Activated CD8-positive, alpha-beta memory T cell treated with anti-CD3 and anti-CD28 coated beads, Interleukin-2, amount 50 U/mL, for 4 hours (primary cell): ENCODE measurements at places on chromosomes 3 and 15.

DNA sequence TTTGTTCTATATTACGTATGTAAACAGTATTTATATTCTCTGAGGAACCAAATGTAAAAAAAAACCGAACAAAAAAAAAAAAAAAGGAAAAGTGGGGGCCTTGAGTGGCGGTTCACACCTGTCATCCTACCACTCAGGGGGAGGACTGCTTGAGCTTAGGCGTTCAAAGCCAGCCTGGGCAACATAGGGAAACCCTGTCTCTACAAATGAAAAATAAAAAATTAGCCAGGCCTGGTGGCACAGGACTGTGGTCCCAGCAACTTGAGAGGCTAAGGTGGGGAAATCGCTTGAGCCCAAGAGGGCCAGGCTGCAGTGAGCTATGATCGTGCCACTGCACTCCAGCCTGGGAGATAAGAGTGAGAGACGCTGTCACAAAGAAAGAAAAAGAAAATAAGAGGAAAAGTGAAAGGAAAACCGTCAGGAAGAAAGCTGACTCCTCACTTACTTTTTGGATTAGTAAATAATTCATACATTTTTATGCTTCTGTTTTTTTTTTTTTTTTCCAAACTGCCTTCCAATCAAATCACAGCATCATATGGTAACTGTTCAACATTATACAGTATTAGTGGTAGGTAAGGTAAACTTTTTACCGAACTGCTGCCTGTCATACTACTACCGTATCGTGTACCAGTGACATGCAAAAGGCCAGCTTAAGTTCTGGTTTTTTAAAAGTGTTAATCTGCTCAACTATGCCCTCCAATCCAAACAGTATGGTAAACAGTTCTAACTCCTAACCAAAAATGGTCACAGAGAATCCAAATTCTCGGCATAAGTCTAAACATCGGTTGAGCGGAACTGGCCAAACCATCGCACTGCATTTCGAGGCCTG lies 1.2 kb downstream of the PHC3 start:
- no peak for DNase-seq

- no peak for DNase-seq
Observed at GRCh38 chr3:167160781-167161180, 219.3 kb downstream of the ZBBX start.

DNA sequence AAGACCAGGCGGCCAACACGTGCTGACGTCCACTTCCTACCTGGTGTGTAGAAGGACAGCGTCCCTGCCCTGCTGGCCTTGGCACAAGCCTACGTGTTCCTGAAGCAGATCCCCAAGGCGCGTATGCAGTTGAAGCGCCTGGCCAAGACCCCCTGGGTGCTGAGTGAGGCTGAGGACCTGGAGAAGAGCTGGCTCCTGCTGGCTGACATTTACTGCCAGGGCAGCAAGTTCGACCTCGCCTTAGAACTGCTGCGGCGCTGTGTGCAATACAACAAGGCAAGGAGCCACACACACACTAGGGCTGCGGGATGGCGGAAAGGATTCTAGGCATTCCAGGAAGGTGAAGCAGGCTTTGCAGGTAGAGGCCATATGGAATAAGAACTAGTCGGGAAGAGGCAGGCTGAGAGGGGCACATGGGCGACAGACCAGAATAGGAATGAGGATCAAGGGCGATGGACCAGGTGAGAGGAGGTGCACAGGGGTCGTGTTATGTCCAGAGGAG lies 15.9 kb downstream of the CSRNP1 start:
- no peak for DNase-seq

- DNase-seq, result no peak
Observed at GRCh38 chr15:39213385-39213840, 367.5 kb upstream of the THBS1 start.

GRCh38 chr3:88809993-88810392 lies 297.4 kb upstream of the EPHA3 start:
- no peak for DNase-seq

DNA sequence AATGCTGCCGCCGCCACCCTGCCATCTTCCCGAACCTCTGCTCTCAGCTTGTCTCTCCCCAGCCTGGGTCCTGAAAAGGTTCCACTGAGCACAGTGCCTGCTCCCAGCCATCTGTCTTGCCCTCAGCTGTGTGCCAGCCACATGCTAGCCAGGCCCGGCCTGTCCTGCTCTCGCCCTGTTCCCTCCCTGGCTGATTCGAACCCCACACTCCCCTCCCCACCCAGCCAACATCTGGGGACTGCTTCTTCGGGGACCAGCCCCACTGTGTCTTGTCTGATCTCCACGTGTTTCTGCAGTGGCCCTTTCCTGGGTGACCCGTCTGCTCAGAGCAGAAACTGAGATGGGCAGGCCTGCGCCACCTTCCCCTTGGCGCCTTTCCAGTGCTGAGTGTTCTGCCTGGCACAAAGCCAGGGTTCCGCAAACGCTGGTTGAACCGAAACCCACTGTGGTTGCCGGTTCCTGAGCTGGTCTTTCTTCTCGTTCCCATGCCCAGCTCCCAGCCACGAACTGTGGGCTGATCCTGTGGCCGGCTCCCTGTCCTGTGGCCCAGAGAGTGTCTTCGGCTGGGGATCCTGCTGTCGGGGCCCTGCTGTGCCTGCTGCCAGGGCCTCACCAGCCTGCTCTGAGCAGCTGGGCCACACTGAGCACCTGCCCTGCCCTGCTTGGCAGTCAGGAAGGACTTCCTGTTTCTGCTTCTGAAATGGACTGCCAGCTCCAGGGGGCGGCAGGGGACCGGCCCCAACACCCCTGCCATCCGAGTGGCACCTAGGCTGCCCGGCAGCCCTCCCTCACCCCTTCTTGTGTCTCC lies 62.7 kb upstream of the KLF13 start:
- DNase-seq, result peak; percentile 68

GRCh38 chr15:39592500-39592899 lies 11.6 kb downstream of the THBS1 start:
- DNase-seq, result no peak

DNA sequence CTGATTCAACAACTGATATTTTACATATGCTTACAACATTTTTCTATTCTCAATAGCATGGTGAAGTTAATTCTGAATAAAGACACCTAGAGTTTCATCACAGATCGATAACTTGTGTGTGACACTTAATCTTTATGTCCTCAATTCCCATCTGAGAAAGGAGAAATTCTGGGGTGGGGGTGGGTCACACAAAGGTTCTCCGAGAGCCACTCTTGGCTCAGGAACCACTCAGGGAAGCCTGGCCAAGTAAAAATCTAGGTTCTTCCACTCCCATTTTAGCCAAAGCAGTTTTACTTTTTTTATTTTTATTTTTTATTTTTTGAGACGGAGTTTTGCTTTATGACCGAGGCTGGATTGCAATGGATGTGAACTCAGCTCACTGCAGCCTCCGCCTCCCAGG lies 111.0 kb upstream of the TBL1XR1 start:
- no peak for DNase-seq

DNA sequence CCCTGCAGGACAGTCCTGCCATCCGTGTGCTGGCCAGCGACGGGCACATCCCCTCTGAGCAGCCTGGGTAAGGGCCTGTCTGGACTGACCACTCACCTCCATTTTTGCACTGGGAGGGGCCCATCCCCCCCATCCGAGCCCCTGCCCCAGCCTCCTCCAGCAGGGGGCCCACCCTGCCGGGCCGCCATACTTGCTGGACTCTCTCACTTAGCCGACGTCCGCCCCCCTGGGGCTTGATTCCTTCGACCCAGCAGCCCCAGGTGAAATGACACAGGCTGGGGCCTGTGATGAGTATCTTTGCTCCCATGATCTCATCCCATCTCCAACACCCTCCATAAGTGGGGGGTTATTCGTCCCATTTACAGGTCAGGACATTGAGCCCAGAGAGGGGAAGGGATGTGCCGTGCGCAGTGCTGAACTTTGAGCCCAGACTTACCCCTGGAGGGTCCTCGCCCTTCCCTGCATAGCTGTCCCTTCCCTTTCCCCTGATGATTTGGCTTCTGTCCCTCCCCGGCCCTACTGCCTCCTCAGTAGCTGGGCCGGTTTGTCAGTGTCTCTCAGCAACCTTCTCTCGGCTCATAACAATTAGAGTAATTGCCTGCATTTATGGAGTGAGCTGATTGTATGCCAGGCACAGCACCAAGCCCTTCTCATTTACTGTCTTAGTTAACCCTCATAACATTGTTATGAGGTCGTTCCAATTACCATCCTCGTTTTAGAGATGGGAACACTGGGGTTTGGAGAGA lies 4.2 kb downstream of the LMAN1L start:
- DNase-seq, result no peak

- no peak for DNase-seq
Observed at GRCh38 chr3:142213298-142213697, 12.1 kb downstream of the GK5 start.

- no peak for DNase-seq
Observed at GRCh38 chr15:61057376-61057775, 171.7 kb downstream of the RORA start.
